H9 (cell line): ENCODE measurements at places on chromosomes 3 and 15.
A peak's percentile ranks its signal among the peaks of the same experiment; 100 is the strongest.

GRCh38 chr3:150314248-150315004 is 93.7 kb upstream of the TSC22D2 start:
- no peaks in the 10 kb centered on the region for H3K36me3 ChIP-seq
- DNase-seq: no peak
- H3K4me3 ChIP-seq: no peak overlapping the region
- 0 out of 2 replicates have a peak, but pooled peaks cover 4% of the 10 kb centered on the region for H3K4me1 ChIP-seq
- H3K27ac ChIP-seq: no peak overlapping the region

DNA sequence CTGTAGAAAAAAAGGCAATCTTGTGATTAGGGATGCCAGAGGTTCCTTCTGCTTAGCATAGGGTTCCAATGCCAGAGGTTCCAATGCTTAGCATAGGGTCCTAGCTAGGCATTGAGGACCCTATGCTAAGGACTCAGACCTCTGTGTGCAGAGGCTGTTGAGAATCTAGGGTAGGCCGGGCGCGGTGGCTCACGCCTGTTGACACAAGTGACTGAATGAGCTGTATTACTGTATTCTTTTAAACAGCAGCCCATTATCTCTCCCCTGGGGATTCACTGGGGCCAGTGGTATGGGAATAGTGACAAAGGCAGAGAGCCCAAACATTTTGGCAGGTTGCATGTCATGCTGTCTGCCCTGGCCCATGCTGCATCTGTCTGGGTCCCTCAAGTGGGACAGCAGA is 16.2 kb downstream of the PAK6 start:
- H3K36me3 ChIP-seq: peaks cover 2% of the 10 kb centered on the region; the same call in 1 of the 2 replicates
- H3K27me3 ChIP-seq: peaks cover 16% of the 10 kb centered on the region; the same call in 1 of the 2 replicates
- H3K4me3 ChIP-seq: no peak overlapping the region
- DNase-seq: no peak
- no peak overlapping the region for H3K27ac ChIP-seq
- H3K4me1 ChIP-seq: peaks cover 4% of the 10 kb centered on the region; the same call in 1 of the 2 replicates

DNA sequence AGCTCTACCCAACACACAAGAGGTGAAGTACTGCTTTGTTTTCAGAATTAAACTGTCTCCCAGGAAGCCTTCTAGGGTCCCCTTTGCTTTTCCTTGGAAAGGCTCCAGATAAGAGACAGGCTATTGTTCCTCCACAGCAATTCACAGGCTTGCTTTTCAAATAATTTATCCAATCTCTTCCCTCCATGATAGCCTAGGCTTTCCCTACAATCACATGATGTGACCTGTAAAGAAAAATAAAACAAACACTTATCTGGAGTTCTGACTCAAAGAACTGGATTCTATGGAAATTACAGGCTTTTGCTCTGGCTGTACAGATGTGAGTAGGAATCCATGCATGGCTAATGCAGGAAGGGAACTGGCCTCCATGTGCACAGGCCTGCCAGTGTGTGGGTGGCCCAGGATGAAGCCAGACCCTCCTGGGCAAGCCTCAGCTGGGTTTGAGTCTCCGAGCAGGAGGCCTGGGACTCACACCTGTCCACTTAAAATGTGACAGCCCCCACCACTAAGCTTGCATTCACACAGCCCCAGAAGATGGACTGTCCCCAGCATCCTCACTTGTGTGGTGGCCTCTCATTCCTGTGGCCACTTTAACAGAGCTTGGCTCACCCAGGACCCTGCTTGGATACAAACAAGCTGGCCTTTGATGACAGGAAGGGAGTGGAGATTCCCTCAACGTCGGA is 75.8 kb upstream of the LEKR1 start:
- no peaks in the 10 kb centered on the region for H3K27me3 ChIP-seq
- H3K36me3 ChIP-seq: peaks cover 3% of the 10 kb centered on the region; the same call in 1 of the 2 replicates
- peaks cover 7% of the 10 kb centered on the region for H3K4me1 ChIP-seq

- H3K27ac ChIP-seq: no peak overlapping the region
- H3K4me1 ChIP-seq: no peaks in the 10 kb centered on the region
- H3K27me3 ChIP-seq: no peaks in the 10 kb centered on the region
- DNase-seq: peak; percentile 62
- no peak overlapping the region for H3K4me3 ChIP-seq
Observed at GRCh38 chr3:39101022-39101689, 6.3 kb downstream of the GORASP1 start.

- H3K36me3 ChIP-seq: no peaks in the 10 kb centered on the region
- peak; percentile 90 for DNase-seq
- H3K27me3 ChIP-seq: no peaks in the 10 kb centered on the region
- H3K4me3 ChIP-seq: no peak overlapping the region
- no peaks in the 10 kb centered on the region for H3K4me1 ChIP-seq
Observed at GRCh38 chr3:53709860-53710674, 136.2 kb downstream of the CHDH start.

- no peaks in the 10 kb centered on the region for H3K27me3 ChIP-seq
- no peak overlapping the region for H3K27ac ChIP-seq
- DNase-seq: no peak
- H3K4me1 ChIP-seq: no peaks in the 10 kb centered on the region; the same call in 1 of the 2 replicates
- no peaks in the 10 kb centered on the region for H3K36me3 ChIP-seq
Observed at GRCh38 chr15:74253211-74253921, 17.2 kb downstream of the CCDC33 start.

DNA sequence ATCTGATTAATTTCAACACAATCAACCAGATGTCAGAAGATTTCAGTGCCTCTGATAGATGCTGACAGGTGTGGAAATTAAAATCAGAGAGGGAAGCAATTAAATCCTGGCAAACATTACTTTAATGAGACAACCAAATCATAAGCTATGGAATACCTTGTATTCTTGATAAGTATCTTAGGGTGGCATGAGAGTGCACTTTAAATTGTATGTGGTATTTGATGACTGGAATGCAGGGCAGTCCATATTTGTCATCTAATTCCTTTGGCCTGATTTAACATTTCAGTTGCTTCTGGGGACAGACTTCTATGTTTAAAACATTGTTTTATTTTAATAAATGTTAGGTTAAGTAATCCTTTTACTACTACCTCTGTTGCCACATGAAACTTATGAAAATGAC is 184.1 kb downstream of the LPP start:
- H3K36me3 ChIP-seq: no peaks in the 10 kb centered on the region
- no peak overlapping the region for H3K4me3 ChIP-seq
- H3K27ac ChIP-seq: no peak overlapping the region
- no peak for DNase-seq
- H3K4me1 ChIP-seq: no peaks in the 10 kb centered on the region

DNA sequence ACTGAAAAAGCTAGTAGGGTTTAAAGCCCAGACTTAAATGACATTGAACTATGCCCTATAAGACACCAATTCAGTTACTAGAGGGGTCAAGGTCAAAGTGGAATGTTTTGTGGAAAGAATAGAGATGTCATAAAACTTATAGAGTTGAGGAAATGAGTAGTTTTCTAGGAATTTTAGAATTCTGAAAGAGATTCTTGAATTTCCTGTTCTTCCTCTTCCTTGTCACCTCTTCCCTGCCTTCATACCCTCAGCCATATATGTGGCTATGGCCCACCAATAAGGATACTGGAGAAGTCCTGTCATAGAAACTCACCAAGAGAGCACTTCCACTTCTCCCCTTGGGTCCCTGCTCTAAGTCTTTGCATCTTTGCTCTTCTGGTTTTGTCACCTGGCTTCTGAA is 104.9 kb upstream of the TGFBR2 start:
- no peaks in the 10 kb centered on the region for H3K27me3 ChIP-seq
- no peak overlapping the region for H3K4me3 ChIP-seq
- H3K36me3 ChIP-seq: no peaks in the 10 kb centered on the region

- no peaks in the 10 kb centered on the region; the same call in 1 of the 2 replicates for H3K4me1 ChIP-seq
- no peaks in the 10 kb centered on the region for H3K27me3 ChIP-seq
- DNase-seq: no peak
- no peaks in the 10 kb centered on the region for H3K36me3 ChIP-seq
- no peak overlapping the region for H3K27ac ChIP-seq
Observed at GRCh38 chr3:59820352-59820934, 770.6 kb upstream of the CFAP20DC start.

GRCh38 chr3:15102836-15103235 is 3.9 kb upstream of the RBSN start:
- H3K27ac ChIP-seq: no peak overlapping the region
- peaks cover 2% of the 10 kb centered on the region; the same call in 1 of the 2 replicates for H3K4me1 ChIP-seq
- no peak for DNase-seq
- no peaks in the 10 kb centered on the region; the same call in 1 of the 2 replicates for H3K27me3 ChIP-seq
- H3K4me3 ChIP-seq: no peak overlapping the region

- H3K36me3 ChIP-seq: no peaks in the 10 kb centered on the region
- no peaks in the 10 kb centered on the region for H3K27me3 ChIP-seq
- no peak overlapping the region for H3K27ac ChIP-seq
- no peaks in the 10 kb centered on the region for H3K4me1 ChIP-seq
Observed at GRCh38 chr3:106371221-106371970, 502.6 kb upstream of the CBLB start.

- peaks cover 5% of the 10 kb centered on the region; the same call in 1 of the 2 replicates for H3K36me3 ChIP-seq
- no peak for DNase-seq
- no peak overlapping the region for H3K27ac ChIP-seq
- peaks cover 3% of the 10 kb centered on the region; the same call in 1 of the 2 replicates for H3K27me3 ChIP-seq
- no peak overlapping the region for H3K4me3 ChIP-seq
- no peaks in the 10 kb centered on the region; the same call in none of the 2 replicates for H3K4me1 ChIP-seq
Observed at GRCh38 chr3:194312743-194313281, 38.3 kb downstream of the CPN2 start.

- no peaks in the 10 kb centered on the region for H3K27me3 ChIP-seq
- H3K27ac ChIP-seq: no peak overlapping the region
- DNase-seq: no peak
- no peak overlapping the region for H3K4me3 ChIP-seq
- H3K4me1 ChIP-seq: no peaks in the 10 kb centered on the region
- peaks cover 13% of the 10 kb centered on the region for H3K36me3 ChIP-seq
Observed at GRCh38 chr3:105334138-105334882, 32.4 kb upstream of the ALCAM start.

GRCh38 chr3:71813073-71813472 is 28.1 kb upstream of the PROK2 start:
- H3K27ac ChIP-seq: no peak overlapping the region
- H3K4me3 ChIP-seq: no peak overlapping the region
- no peaks in the 10 kb centered on the region; the same call in 1 of the 2 replicates for H3K4me1 ChIP-seq
- DNase-seq: no peak

GRCh38 chr3:149393345-149394160 is 16.1 kb upstream of the TM4SF1 start:
- H3K4me3 ChIP-seq: no peak overlapping the region
- H3K36me3 ChIP-seq: no peaks in the 10 kb centered on the region
- peak; percentile 69 for DNase-seq
- no peaks in the 10 kb centered on the region for H3K27me3 ChIP-seq
- no peak overlapping the region for H3K27ac ChIP-seq

- peaks cover 5% of the 10 kb centered on the region; the same call in 1 of the 2 replicates for H3K4me1 ChIP-seq
- no peak overlapping the region for H3K27ac ChIP-seq
- no peaks in the 10 kb centered on the region; the same call in 1 of the 2 replicates for H3K36me3 ChIP-seq
- no peak for DNase-seq
Observed at GRCh38 chr15:50335251-50335650, 19.7 kb downstream of the GABPB1 start.

DNA sequence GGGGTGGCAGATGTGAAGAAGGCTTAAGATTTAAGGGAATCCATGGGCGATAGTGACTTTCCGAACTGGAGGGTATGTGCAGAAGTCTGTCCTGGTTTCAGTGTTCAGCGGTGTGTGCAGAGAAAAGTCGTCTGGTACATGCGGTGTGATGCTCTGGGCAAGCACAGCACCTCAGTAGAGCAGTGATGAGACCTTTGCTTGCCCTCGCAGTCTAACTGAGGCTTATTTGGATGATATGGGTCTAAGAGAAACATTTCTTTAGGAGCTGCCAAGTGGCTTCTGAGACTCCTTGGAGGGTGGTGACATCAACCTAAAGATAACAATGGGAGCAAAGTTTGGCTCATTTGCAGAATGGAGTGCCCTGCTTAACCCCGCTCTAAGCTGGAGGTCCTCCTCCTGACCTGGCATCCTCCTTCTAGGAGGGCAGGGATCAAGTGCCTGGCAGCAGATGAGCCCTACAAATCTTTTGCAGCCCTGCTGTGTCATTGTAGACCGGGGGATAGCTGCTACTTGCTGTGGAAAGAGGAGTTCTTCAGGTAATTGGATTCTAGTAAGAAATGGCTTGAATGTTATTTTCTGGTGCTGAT is 228.1 kb upstream of the AZI2 start:
- peaks cover 12% of the 10 kb centered on the region; the same call in 1 of the 2 replicates for H3K27me3 ChIP-seq
- H3K4me1 ChIP-seq: 0 out of 2 replicates have a peak, but pooled peaks cover 2% of the 10 kb centered on the region
- no peak overlapping the region for H3K27ac ChIP-seq
- peak; percentile 29 for DNase-seq

- no peak overlapping the region for H3K27ac ChIP-seq
- no peaks in the 10 kb centered on the region; the same call in 1 of the 2 replicates for H3K4me1 ChIP-seq
- peak overlapping the region; percentile 72; the same call in 2 of the 3 replicates for H3K4me3 ChIP-seq
Observed at GRCh38 chr15:77821188-77821958, 188.7 kb upstream of the LINGO1 start.

GRCh38 chr3:73319179-73319769 is 257.8 kb downstream of the EBLN2 start:
- H3K36me3 ChIP-seq: no peaks in the 10 kb centered on the region
- H3K27me3 ChIP-seq: no peaks in the 10 kb centered on the region
- DNase-seq: no peak
- H3K4me1 ChIP-seq: no peaks in the 10 kb centered on the region
- H3K4me3 ChIP-seq: no peak overlapping the region

DNA sequence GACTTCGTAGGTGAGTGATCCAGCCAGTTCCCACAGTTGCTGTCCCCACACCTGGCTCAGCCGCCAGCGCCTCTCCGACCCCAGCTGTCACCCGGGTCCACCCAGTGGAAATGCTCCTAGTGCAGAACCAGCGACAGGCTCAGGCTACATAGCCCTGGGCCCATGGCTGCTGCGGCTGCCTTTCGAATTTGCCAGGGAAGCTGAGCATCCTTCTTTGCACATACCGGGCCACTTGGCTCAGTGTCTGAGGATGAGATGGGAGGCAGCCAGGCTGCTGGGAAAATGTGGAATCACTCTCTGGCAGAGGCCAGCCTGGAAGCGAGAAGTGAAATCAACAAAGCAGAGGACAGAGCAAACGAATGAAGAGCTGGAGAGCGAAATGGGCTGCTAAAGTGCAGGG is 80.1 kb downstream of the ST8SIA2 start:
- no peaks in the 10 kb centered on the region for H3K27me3 ChIP-seq
- peak; percentile 17 for DNase-seq
- H3K36me3 ChIP-seq: no peaks in the 10 kb centered on the region
- H3K4me1 ChIP-seq: peaks cover 3% of the 10 kb centered on the region; the same call in 1 of the 2 replicates
- H3K4me3 ChIP-seq: no peak overlapping the region

DNA sequence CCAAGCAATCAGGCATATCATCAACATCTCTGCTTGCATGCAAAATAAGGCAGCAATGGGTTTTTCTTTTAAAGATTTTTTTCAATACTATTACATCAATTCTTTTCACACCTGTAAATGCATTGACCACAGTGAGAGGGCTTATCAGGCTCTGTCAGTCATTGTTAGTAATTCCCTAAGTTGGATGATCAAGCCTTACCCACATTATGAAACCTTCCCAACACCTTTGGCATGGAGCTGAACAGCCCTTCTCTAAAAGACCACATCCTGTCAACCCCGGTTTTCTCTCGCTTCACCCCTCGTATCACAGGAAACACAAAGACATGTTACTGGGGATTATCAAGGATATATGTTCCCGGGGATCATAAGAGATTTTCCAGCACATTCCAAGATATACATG is 135.2 kb upstream of the SLC24A5 start:
- H3K4me3 ChIP-seq: no peak overlapping the region
- H3K27me3 ChIP-seq: no peaks in the 10 kb centered on the region
- H3K36me3 ChIP-seq: no peaks in the 10 kb centered on the region
- no peak for DNase-seq
- H3K27ac ChIP-seq: no peak overlapping the region
- H3K4me1 ChIP-seq: no peaks in the 10 kb centered on the region
